Activated T-cell treated with anti-CD3 and anti-CD28 coated beads for 1 hour (primary cell): ENCODE measurements at places on chromosomes 11 and 22.

DNA sequence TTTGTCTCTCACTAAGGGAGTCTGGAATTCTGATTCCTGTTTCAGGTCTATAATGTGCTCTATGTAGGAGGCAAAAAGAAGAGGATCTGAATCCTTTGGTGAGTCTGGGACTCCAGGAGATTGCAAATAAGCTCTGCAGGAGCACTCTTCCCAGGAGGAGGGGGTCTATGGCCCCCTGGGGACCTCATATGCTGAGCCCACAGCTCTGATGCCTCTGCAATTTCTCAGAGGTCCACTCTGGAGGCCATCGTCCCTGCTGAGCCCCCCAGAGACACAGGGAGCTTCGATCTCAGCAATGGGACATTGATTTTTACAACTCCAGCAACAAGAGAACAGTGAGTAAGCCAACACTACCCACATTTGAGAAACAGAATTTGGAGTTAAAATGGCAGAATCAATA lies 20.2 kb upstream of the NRGN start:
- DNase-seq, result no peak

GRCh38 chr11:9490376-9490775 lies 29.6 kb downstream of the ZNF143 start:
- no peak for DNase-seq

DNA sequence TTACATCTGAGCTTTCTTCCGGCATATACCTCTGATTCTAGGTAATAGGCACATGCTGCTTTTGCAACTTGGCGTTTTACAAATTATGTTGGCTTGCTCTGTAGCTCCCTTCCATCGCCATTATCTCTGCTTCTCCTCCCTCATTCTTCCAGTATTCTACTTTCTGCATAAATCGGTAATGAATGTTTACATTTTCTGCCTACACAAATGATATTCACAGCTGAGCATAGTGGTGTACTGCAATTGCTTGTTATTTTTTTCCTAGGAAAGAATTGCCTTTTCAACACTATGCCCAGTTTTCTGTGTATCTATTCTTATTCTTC lies 18.9 kb downstream of the MED15 start:
- no peak for DNase-seq

GRCh38 chr11:122814401-122814800 lies 23.9 kb upstream of the CRTAM start:
- DNase-seq, result no peak

DNA sequence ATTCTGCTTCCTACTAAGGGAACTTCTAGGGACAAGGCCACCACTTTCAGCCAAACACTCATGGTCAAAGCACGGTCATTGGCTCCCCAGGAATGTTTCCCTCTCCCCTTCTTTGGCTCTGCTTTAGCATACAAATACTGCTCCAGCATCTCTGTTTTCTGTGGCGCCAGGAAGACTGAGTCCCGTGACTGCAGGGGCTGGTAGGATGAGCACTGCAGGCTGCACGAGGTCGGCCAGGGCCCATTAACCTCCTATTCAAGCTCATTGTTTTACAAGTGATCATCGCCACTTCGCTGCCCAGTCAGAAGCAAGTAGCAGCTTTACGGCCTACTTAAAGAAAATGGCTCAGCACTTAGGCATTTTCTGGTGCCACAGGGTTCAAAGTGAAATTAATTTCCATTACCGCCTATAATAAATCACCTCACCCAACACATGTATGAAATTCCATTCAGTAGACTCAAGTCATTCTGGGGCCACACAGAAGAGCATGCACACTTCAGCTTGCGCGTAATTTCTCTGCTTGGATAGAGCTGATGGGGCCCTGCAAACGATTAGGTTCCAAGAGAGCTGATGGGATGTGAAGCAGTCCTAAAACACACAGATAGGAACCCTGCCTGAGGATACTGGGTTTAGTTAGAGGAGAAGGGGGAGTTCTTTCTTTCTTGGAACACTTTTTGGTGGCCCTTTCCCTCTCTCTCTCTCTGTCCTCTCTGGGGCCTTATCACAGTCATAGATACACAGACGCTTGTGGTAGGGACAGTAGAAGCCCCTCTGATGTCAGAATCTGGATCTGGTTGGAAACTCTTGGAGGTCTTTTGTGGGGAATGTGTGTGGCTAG lies 173.7 kb downstream of the KIF18A start:
- DNase-seq, result no peak

DNA sequence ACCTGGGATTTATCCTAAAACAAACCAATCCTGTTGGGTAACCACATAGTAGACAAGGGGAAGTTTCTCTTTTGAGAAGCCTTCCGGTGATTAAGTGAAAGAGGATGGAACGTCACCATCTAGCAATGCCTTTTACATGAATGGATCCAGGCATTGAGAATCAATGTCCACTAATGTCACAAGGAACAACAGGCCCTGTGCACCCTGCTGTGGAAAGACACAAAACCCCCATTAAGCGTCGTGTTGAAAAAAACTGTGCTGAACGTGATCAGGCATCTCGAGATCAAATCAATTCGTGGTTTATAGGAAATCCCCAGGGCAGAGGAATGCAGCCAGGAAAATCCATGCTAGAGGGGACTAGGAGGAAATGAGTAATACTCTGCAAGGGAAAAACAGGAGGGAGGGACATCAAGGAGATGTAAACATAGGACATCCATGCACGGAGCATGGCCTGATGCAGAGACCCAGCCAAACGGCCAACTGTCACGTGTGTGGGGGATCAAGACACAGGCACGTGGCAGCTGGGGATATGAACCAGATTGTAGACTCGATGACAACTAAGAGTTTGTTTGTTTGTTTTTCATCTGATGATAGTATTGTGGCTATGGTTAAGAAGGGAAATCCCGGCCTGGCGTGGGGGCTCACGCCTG lies 38.6 kb upstream of the CARS1 start:
- no peak for DNase-seq

DNA sequence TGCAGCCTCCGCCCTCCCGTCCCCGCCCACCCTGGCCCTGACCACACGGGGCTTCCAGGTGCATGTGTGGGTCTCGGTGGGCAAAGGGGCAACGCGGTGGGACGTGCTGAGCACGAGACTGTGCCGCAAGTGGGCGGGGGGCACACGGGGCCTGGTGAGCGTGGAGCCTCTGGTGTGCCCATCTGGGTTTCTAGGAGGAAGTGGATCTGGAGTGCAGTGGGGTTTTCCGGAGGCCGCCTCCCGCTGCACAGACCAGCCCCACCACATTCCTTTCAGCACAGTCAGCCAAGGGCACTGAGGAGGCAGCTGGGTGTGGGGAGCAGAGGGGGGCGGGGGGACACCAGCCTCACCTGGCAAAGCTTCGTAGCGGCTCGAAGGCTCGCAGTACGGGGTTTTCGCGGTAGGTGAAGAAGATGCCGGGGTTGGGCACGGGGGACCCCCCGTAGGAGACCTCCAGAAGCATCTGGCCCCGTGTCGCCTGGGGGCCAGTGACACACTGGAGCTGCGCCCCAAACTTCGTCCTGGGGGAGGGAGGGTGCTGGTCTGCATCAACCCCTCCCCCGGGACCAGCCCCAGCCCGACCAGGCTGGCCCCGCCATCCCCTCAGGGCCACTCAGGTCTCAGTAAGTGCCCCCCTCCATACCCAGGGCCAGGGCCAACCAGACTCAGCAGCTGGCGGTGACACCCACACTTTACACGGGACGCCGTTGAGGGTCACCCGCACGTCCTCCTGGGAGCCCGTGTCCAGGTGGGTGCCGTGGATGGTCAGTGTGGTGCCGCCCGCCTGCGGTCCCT lies 12.4 kb upstream of the MAPK11 start:
- DNase-seq, result no peak

DNA sequence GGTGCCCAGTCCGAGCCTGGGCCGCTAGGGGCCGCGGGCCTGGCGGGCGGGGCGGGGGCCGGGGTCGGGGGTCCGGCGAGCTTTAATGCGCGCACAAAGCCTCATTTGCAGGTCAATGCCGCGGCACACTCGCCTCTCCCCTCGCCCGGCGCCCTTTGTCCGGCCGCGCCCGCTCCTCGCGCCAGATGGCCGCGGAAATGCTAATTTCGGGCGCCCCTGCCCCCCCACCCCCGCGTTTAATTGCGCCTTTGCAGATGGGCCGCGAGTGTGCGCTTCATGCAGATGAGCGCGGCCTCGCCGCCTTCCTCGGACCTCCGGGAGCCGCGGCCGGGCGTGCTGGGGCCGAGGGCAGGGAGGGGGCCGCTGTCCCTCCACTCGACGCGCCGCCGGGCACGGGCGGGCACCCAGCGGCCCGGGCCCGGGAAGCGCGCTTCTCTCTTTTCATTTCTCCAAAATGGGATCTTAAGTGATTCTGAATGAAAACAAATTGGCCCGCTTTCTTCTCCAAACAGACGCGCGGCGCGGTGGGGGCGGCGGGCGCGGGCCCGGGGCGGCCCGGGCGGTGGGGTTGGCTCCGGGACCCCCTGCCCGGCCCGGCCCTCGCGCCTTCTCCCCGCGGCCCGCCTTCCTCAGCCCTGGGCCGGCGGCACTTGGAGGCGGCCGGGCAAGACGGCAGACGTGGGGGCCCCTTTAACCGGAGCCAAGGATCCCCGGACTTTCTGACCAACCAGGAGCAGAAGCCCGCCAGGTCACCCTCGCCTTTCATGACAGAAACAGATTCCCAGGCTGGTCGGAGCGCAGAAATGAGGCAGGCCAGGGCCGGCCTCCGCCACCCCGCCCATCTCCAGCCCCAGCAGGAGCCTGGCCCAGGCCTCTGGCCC lies 22.9 kb downstream of the CDKN1C start:
- DNase-seq, result no peak

DNA sequence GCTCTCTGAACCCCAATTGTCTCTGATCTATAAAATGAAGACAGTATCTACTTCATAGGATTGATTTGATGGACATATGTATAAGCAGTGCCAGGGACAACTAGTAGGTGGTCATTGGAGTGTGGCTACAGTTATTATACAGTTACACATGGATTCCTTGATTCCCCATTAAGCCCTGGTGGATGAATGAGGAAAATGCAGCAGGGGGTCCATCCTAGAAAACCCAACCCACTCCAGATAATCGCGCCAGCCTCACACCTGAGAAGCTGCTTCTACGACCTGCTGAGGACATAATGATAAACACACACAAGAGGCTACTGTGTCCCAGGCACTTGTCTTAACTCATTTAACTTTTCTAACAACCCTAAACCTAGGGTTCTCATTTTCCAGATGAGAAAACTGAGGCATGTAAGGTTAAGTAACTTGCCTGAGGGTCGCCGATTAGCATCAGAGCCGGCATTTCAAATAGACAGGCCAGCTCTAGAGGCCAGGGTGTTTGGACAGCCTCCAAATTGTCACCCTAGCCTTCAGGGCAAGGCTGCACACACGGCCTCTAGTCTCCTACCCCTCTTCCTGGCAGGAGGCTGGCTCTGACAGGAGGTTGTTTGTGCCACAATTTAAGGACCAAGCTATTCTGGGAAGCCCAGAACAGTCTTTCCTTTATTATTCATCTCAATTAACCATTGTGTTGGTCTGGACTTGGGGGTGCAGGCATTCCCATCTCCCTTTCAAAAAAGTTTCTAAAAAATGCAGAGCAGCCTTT lies 3.8 kb upstream of the C11orf91 start:
- DNase-seq, result no peak

- no peak for DNase-seq
Measured at GRCh38 chr22:30370641-30371230, 13.9 kb downstream of the CCDC157 start.
